Left forelimb (tissue), 1 donor: ENCODE measurements at places on chromosomes 2 and 18.

GRCh38 chr2:224957540-224958461, 84.5 kb downstream of the DOCK10 start:
- no peak for DNase-seq

DNA sequence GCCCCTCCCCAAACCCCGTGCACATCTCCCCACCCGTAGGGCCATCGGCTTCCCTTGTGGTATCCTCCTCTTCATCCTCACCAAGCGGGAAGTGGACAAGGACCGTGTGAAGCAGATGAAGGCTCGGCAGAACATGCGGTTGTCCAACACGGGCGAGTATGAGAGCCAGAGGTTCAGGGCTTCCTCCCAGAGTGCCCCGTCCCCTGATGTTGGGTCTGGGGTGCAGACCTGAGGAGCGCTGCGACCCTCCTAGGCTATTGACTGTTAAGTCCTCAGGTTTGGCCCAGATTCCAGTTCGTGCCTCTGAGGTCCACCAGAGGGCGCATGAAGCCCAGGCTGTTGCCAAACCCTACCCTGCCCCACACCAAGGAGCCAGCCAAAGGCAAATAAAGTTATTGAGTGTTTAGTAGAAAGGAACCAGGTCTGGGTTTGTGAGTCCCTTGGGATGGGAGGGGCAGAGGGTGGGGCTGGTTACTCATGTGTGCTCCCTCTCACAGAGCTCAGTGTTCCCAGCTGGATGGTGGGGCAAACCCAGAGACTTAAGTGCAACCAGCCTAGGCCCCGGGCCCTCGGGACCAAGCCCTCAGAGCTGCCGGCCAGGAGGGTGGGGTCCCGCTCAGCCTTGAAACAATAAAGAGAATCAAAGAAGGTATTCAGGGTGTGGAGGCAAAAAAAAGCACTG, 2.4 kb downstream of the PNKD start:
- peak; percentile 87 for DNase-seq

- DNase-seq: peak; percentile 38
Measured at GRCh38 chr2:3279236-3279960, 98.2 kb downstream of the EIPR1 start.

GRCh38 chr2:173611121-173611520, 256.4 kb downstream of the CDCA7 start:
- DNase-seq: no peak

DNA sequence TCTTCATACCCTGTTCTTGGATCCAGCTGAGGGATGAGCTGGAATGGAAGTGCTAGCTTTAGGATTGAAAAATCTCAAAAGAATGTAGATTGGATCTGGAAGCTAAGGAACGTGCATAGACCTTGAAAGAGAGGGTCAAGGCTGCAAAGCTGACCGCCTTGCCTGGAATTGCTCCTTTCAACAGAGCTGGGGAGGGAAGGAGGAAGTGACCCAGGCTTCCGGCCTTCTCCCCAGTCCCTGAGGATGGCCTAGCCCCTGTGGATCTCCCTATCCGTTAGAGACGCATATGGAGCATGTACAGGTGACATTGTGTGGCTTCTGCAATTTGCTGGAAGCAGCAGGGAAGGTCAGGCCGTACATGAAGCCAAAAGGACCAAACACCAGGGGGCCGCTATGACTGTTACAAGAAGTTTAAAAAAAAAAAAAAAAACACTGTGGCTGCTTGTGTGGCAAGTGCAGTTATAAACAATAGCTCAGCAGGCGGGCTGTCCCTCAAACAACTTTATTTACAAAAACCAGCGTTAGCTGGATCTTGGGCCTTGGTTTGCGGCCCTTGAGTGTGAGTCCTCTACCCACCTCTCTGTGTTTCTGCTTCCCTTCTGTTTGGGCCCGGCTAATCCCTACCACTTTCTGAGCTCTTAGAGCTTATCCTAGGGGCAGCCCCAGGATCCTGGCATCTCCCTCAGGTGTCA, 227.6 kb downstream of the SEPTIN10 start:
- no peak for DNase-seq

GRCh38 chr2:199646439-199646838, 188.7 kb upstream of the SATB2 start:
- DNase-seq: no peak

DNA sequence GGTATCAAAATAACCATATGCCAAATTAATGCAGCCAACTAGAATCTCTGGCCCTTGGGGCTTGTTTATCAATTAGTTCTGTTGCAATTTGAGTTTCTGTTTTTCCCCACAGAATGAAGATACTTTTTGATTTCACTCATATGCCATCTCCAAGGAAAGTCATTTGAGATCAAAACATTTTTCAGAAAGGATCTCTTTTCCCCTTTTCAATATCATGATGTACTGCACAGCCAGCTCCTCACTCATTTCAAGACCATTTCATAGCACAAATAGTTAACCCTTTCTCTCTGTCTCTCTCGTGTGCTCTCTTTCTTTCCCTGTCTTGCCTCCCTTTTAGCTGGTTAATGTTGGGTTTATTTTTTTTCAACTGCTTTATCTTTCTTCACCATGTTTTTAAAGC, 387.3 kb downstream of the STK39 start:
- no peak for DNase-seq

GRCh38 chr2:240232961-240233884, 92.8 kb upstream of the OTOS start:
- DNase-seq: peak; percentile 88

DNA sequence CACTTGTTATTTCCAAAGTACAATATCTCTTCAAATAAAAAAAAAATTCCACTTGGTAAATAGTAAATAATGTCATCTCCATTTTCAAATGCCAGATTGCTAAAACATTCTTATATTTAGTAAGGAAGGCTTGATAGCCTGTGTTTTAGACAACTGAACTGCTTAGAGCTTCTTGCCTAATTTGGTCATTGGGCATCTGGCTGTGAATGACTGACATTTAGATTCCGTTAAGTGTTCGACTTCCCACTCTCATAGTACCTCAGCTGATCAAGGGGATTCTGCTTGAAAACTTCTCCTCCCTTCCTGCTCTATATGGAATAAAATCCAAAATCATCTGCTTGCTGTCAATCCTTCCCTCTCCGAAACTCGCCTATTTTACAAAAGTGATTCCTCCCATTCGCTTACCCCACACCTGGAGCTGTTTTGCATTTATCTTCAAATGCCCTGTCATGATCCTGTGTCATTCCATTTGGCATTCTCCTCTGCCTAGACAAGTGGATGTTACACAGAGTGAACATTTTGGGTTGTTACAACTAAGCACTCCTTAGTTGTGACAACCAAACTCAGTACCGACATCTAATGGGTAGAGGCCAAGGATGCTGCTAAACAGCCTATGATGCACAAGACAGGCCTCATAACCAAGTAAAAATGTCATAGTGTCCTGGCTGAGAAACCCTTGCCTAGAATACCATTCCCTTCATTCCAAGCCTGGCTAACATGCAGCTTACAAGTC, 181.0 kb downstream of the CDH2 start:
- no peak for DNase-seq

DNA sequence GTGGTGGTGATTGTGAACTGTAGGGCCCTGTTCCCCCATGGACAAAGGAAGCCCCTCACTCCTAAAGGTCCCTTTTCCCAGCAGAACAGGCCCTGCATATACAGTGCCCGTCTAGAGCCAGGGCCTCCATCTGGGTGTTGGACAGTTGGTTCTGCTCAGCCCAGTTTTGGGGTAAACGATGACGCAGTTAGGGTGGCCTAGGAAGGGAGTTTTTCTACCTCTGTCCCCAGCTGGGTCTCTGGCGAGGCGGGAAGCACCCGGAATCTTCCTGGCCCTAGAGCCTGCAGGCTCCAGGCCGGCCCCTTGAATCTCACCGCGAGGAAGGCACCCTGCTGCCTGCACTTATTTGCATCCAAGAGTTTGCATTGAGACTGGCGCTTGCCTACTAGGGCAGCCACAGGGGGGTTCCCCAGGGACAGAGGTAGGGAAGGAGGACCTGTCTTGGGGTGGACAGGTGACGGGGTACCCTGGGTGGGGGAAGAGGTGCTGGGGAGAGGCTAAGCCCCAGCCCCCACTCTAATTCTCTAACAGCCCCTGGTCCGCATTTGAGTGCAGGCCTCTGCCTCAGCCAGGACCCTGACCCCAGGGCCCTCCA, 529 bp upstream of the MTA3 start:
- DNase-seq: no peak

DNA sequence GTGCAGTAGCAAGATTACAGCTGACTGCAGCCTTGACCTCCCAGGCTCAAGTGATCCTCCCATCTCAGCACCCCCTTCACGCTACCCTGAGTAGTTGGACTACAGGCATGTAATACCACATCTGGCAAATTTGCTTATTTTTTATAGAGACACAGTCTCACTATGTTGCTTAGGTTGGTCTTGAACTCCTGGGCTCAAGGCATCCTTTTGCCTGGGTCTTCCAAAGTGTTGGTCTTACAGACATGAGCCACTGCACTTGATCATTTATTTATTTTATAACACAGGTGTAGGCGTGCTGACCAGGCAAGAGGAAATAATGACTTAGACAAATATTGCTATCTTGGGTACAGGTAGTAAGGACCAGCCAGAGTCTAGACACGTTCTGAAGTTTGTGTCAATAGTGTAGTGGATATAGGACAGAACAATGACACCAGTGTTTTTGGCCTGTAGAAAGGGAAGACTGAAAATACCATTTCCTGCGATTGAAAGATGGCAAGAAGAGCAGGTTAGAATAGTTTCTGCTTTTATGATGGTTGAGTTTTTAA, 71.0 kb upstream of the THUMPD2 start:
- DNase-seq: no peak

DNA sequence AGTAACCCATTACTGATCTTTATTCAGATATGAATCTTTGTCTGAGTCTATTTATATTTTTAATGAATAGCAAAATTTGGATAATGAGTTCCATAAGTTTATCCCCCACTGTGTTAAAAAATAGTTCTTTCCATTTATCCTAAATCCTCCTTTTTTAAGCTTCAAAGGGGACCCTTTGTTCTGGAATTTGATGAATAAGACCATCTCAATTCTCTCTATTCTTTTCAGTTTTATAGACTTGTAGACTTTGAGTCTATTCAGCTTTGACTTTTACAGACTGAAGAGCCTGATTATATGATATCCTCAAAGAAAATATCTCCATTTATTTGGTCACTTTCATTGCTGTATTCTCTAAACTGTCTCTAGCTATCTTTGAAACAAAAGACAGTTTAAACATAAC, 2146.1 kb upstream of the CELF4 start:
- no peak for DNase-seq

GRCh38 chr2:30252723-30253701, 21.7 kb downstream of the LBH start:
- DNase-seq: no peak

DNA sequence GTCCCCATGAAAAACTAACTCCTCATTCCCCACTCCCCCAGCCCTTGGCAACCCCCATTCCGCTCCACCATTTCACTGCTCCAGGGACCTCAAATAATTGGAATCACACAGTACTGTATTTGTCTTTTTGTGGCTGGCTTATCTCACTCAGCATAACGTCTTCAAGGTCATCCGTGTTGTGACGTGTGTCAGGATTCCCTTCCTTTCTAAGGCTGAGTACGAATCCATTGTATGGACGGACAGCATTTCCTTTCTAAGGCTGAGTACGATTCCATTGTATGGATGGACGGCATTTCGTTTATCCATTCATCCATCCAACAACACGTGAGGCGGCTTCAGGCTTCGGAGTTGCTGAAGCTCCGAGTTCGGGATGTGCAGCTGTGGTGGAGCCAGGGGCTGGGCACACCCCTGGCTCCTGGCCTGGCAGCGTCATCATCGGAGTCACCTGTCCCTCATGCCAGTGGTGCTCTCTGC, 1.2 kb upstream of the ASB1 start:
- no peak for DNase-seq

DNA sequence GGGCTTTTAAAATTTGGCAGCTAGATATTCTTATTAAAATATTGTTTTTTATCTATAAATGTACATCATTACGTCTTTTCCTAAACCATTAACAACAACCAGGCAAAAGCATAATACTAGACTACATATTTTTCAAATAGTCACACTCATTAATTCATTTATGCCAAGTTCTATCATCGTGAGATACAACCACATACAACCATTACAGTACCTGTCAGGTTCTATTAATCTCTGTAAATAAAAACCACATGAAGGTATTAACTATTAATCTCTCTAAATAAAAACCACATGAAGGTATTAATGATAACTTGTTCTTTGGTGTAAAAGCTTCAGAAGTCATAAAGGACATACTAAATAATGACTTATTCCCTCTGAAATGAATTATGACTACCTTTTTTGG, 432.7 kb downstream of the TMX3 start:
- DNase-seq: no peak

- no peak for DNase-seq
Measured at GRCh38 chr2:10052216-10052615, 8.9 kb downstream of the KLF11 start.

GRCh38 chr18:79943608-79944125, 7.8 kb downstream of the SLC66A2 start:
- DNase-seq: peak; percentile 63
